DMS153 (cell line): ENCODE measurements at places on chromosomes 5 and 9.

GRCh38 chr5:124303366-124303765, 443.1 kb downstream of the ZNF608 start:
- DNase-seq, result no peak

DNA sequence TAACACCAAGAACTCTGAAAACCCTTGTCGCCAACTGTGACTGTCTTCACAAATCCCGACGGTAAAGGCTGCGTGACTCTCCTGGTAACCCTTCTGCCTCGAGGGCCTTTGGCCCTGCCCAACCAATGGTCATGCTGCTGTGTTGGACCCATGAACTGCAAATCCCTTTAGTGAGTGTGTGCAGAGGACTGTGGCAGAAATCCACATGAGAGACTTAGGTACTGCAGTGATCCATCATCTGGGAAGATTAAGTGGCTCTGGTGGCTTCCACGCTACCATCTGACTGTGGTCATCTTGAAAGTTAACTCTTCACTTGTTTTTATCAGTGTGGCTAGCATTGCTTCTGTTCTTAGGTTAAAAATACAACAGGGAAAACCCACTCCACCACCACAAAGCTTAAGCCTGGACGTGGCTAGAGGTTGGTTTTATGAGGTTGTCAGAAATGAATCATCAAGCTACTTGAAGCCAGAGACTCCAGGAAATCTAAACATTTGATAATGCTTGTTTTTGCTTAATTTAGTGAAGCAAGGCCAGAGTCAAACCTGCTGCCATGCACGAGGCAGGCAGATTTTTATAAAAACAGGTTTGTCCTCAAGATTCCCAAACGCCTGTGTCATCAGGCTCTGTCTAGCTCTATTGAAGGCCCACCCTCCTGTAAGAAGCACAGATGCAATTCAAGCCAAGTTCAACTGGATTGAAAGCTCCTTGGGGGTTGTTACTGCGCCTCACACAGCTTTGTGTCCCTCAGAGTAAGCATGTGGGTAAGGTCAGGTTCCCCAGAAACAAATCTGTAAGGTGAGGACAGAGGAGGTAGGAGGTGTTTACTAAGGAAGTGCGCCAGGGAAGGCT, 52.7 kb upstream of the ERCC6L2 start:
- no peak for DNase-seq

- no peak for DNase-seq
Observed at GRCh38 chr5:5037674-5038073, 102.5 kb upstream of the ADAMTS16 start.

GRCh38 chr5:96520345-96520744, 87.3 kb upstream of the PCSK1 start:
- no peak for DNase-seq

- no peak for DNase-seq
Observed at GRCh38 chr5:59648949-59649921, 244.3 kb downstream of the PDE4D start.

DNA sequence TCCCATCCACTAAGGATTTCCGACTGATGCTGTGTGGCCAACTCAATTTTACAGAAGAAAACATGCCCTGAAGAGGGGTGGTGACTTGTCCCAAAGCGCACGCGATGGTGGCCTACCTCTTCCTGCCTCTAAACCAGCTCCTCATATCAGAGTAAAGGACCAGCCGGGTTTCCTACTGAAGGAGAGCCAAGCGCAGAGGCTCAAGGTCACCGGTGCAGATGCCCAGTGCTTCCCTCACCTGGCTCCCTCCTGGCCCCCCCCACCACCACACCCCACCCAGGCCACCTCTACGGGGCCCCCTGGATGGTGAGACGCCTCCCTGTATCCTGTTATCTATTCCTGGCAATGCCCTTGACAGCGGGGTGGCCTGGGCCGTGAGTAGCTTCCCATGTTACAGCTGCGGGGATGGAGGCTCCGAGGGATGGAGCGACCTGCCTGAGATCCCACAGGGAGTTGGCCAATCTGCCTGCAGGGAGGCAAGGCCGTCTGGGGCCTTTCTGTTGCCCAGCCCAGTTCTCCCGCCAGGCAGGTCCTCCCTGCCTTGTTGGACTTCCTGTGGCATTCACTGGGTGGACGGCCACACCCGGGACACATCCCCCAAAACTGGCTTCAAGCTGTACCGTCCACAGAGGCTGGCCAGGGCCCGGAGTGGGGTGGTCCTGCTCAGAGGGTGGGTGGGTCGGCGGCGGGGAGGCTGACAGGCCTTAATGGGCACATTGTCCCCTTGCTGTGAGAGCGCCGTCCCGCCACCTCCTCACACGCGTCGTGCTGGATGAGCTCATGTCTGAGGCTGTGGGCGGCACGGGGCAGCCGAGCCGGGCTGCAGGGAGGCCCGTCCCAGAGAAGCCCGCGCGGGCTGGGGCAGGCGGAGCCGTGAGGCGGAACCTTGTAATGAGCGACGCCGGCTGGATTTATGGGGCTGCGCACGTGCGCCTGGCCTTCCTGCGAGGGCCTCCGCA, 72.5 kb downstream of the MACROH2A1 start:
- DNase-seq, result no peak

DNA sequence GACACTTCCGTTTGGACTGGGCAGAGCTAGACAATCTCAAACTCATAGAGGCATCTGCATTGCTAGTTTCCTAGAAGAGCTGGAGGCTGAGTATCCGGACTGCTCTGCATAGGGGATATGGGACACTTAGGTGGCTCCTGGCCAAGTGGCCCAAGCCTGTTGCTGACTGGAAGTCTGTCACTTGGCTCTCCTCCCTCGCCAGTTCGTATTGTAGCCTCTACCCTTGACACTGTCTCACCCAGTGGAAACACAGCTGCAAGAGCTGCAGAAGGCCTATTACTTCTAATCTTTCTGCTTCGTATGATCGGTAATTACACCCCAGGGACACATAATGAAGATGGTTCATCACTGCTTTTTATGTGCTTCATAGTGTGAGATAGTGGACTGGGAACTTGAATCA, 34.7 kb downstream of the ITGA1 start:
- no peak for DNase-seq

DNA sequence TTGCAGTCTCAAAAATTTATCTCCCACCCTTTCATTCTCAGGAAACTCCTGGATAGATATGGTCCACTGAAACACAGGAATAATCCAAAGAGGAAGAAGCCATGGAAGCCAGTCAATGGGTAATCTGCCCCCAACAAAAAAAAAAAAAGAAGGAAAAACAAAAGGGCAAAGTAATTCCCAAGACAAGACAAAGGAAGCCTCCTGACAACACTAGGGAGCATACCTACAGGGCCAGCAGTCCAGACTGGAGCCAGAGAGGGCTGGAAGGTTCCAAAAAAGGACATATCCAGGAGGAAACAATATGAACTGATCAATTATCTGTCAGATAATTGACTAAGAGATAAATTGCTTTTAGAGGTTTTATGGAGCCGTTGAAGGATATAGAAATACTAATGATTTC, 12.9 kb downstream of the FNIP1 start:
- DNase-seq, result no peak

DNA sequence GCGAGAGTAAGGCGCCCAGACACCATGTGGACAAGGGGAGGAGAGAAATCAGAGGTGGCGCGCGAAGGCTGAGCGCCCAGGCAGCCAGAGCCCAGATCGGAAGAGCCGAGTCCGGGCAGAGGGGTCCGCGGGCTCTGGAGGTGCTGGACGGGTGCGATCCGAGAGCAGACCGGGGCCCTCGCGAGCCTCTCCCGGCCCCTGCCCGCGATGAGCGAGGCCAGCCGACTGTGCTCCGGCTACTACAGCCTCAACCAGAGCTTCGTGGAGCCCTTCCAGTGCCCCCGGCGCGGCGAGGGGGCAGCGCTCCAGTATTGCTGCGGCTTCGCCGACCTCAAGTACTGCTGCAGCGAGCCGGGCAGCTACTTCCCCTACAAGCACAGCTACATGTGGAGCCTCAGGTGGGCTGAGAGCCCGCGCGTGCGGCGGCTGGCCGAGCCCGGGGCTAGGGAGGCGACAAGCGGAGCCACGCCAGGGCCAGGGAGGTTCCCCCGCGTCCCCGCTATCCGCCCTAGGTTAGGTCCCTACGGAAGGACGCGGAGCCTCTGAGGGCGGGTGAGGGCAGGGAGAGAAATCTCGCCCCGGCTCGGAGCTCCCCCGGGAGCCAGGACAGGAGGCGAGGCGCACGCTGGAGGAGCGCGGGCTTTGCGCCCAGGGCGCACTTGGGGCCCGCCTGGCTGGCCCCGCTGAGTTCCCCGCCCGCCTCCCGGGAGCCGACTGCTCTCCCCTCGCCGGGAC, at the start of gene SHISAL2B:
SHISAL2B (plus strand) TSS at position 87 of the 735 bp plus-strand sequence; CDS start at position 208, 121 bp downstream.
- DNase-seq, result no peak

DNA sequence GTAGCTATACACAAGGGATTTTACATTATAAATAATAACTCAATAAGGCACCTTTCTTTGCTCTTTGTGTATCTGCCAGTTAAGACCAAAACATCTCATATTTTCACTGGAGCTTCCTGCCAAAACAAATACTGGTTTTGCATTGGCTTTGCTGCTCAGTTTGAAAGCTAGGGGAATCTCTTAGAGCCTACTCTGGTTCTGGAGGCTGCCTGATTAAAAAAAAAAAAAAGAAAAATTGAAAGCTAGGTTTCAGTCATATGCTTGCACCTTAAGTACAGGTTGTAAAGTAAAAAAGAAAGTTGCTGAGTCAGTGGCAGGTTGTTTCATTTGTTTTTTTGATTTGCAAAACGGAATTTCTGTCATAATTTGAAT, 2.3 kb downstream of the DENND4C start:
- DNase-seq, result no peak

DNA sequence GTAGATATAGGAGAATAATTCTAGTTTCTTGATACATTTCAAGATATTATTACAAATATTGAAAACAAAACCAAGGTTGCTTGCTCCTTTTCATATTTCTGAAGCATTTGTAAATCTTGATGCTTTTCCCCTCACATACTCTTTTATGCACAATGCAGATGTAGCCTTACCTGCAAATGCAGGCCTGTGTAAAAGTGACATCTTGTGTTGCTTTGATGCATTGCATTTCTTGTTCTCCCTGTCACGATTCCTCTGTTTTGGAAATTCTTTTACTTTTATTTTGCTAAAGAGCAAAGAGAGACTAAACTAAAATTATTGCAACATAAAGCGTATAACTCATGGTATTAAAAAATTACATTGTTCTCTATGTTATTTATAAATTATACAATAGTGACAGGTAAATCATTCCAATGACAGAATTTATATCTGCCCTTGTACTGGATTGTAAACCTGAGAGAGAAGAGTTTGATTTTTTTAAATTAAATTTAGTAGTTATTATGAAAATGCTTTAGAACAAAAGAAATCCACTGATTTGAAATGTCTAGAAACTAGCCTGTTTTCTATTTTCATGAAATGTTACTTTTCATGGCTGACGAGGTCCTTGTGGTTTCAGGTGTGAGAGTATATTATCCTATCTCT, 970.0 kb downstream of the MAT2B start:
- no peak for DNase-seq

GRCh38 chr5:10691826-10692785, 68.9 kb downstream of the DAP start:
- DNase-seq, result no peak

GRCh38 chr5:74851684-74852353, 14.4 kb downstream of the FAM169A start:
- no peak for DNase-seq

- DNase-seq, result no peak
Observed at GRCh38 chr9:120925535-120926396, 830 bp downstream of the TRAF1 start.

DNA sequence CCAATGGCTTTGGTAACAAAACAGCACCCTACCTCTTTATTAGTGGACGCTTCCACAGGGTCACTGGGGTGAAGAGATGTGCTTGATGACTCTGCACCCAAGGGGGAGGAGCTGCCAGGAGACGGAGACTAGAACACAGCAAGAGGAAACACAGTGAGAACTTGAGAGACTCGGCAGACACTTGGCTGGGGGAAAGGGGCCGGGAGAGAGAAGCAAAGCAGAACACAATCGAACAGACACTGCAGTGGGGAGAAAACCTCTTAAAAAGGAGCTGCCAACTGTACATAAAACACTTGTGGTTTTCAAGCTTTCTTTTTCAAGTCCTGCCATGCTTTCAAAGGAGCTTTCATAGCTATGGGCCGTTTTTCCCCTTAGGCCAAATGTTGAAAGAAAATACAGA, 151.0 kb downstream of the ENTREP1 start:
- DNase-seq, result no peak

DNA sequence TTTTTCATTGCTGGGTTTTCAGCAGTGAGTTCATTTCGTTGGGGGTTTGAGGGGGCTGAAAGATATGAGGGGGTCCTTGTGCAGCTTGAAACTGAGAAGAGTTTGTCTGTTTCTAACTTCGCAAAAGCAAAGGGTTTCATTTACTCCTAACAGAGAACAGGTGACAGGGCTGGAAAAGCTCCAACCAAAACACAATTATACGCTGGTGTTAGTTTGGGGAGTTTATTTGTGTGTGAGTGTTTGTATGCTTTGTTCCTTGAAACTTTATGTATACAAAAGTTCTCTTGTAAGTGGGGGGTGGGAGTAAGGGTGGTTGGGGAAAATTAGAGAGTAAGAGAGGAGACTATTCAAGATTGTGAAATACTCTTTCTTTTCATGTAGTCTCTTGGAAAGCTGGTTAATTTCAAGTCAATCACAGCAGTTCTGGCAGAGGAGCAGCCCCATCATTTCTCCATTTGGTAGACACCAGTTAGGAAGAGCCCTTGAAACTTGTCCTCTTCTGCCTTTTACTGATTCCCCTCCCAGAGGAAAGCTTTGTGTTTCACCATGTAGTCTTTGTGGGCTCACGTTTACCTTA, 881 bp downstream of the TNFAIP8 start:
- DNase-seq, result no peak

DNA sequence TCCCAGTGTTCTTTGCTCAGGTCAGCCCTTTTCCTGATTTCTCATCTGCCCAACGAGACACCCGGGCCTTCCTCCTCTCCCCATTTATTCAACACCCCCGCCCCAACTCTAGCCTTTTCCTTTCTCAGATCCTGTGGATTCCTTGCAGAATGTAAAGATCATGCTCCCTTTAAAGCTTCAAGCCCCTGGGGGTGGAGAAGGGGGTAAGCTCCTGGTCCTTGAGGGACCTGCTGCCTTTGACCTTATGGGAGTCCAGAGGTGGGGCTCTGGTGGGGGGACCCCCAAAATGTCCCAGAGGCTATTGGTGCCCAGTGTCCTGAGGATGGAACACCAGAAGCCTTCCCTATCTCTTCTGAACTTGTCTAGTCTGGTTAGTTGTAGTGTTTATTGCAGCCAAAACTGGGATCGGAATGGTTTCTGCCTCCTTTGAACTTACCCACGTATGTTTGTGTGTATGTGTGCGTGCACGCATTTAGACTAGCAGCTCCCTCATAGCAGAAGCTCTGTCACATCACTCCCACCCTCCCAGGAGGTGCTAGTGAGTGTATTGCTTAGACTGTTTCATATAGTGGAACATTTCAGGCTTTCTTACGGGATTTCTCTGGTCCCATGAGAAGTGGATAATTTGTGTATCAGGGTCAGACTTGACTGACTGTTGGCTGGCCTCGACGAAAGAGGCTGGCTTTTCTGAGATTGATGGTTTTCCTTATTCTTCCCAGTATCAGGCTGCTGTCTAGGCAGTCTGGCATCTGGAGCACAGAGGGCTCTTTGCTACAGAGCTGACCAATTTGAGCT, 1.1 kb downstream of the GALNT10 start:
- DNase-seq, result no peak

DNA sequence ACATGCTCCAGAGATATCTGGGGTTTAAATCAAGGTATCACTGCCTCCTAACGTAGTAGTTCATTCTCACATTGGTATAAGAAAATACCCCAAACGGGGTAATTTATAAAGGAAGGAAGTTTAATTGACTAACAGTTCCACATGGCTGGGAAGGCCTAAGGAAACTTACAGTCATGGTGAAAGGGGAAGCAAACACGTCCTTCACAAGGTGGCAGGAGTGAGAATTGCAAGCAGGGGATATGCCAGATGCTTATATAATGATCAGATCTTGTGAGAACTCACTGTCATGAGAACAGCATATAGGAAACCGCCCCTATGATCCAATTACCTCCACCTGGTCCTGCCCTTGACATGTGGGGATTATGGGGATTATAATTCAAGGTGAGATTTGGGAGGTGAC, 1280.2 kb upstream of the C9orf72 start:
- no peak for DNase-seq
